ENCODE measurements at places on chromosomes 6 and 20. TPM values are rescaled to one million over a fixed set of nuclear protein-coding genes. Genes with fewer than 3 reads are reported as not detected.
A peak's percentile ranks its signal among the peaks of the same experiment; 100 is the strongest.

Gene FITM2
- total RNA-seq = 2.4 TPM

Gene SERPINB1
- total RNA-seq = 55.2 TPM

Gene ULBP2
- total RNA-seq = 0.80 TPM

Gene C6orf58
- not detected for total RNA-seq

DNA sequence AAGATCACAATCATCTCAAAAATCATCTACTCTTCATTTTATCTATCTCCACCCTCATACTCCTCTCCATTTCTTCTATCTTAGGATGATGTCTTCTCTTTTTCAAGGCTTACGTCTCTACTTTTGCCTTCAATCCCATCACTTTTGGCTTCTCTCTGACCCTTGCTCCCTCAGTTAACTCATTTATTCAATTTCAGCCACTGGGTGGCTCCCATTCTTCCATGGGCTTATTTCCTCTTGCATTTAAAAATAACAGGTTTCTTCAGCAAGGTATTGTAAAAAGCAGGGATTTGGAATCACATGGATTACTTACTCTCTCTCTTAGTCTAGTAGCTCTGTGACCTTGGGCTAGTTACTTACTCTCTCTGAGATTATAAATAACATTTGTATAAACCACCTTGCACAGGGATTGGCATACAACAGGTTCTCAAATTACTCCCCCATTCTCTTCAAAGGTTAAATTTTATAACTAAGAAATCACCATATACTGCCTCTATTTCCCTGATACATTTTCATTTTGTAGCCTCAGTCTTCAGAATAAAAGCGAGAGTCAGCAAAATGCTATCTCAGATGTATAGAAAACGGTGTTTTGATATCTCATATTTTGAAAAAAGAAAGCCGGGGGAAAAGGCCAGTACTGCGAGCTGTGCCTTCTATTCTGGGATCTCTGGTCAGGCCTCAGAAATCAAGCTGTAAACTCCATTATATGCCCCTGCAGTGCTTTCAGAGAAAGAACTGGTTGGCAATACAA lies 5.5 kb downstream of the ZSCAN12 start:
- H3K27ac ChIP-seq = no peak overlapping the region
- H3K4me3 ChIP-seq = no peak overlapping the region
- H3K27me3 ChIP-seq = no peaks in the 10 kb centered on the region

- peaks cover 54% of the 10 kb centered on the region for H3K36me3 ChIP-seq
- no peak overlapping the region for H3K4me3 ChIP-seq
- H3K27me3 ChIP-seq = peaks cover 6% of the 10 kb centered on the region
- H3K27ac ChIP-seq = peak overlapping the region; percentile 69
Measured at GRCh38 chr6:135566311-135567068, 69.0 kb upstream of the AHI1 start.

DNA sequence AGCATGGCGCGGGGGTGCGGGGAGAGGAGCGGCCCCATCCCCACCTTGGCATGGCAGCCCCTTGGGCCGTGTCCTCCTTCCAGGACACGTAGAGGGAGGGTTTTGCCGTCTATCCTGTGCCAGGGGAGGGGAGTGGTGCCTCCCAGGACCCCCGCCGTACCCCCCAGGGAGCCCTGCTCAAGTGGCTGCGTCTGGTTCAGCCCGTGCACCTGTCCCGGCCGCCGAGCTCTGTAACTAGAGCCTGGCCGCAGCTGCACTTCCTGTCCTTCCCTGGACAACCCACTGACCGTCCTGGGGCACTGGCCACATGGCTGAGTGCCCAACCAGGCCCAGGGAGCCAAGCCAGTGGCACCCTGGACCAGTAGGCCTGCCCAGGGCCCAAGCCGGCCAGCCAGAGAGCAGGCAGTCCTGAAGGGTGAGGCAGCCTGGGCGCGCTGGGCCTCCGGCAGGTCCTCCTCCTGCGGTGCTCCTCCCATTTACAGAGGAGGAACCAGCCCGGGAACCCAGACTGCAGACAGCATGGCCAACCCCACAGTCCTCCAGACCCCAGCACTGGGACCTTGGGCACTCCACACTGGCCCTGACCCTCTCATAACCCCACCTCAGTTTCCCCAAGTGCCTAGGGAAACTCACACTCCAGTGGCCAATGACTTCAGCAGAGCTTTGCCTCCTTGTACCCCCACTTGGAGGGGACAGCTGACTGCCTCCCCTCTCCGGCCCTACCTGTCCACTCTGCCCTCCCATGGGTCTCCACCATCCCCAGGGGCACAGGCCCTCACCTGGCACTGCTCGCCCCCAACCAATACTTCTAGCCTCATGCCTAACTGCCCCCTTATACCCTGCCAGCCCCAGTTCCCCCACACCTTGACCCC lies 8.7 kb downstream of the LAMA5 start:
- H3K27me3 ChIP-seq = no peaks in the 10 kb centered on the region
- no peaks in the 10 kb centered on the region for H3K36me3 ChIP-seq
- no peak overlapping the region for H3K4me3 ChIP-seq

DNA sequence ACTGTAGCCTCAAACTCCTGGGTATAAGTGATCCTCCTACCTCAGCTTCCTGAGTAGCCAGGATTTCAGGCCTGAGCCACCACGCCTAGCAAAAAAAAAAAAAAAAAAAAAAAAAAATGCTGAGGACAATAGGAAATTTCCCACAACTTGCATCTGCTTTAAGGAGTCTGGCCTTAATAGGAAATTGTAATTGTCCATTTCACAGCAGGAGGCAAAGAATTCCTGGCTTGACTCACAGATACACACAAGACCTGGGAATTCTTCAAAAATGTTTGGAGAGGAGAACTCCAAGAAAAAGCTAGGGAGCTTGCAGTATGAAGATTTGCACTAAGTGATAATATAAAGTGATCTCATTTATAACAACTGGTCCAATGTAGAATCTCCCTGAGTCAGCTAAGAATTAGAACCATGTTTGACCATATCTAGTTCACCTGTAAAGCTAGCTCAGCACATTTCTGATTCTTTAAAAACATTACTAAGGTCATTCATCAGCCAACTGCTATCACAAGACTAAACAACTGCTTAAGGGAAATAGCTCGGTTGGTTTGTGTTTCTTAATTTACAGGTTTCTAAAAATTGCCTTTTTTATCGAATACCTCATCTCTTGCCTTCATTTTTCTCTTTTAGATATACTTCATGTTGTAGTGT lies 80.2 kb upstream of the SLC2A12 start:
- H3K27ac ChIP-seq = no peak overlapping the region
- no peaks in the 10 kb centered on the region for H3K4me1 ChIP-seq
- H3K27me3 ChIP-seq = peaks cover 6% of the 10 kb centered on the region
- no peak for DNase-seq

DNA sequence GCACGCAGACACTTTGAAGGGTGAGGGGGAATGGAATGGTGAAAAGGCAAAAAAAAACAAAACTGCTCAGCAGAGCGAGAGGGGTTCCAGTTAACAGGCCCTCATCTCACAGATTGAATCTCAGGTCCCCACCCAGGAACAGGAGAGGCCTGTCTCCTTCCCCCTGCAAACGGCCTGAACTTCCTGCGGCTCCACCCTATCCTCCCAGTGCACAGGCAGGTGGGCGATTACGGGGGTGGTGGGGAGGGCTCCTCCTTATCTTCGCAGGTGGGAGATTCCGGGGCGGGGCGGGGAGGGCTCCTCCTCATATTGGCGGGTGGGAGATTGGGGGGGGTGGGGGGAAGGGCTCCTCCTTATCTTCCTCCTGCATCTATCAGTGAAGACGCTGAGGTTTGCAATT lies 129.0 kb downstream of the SOX4 start:
- no peak overlapping the region for H3K27ac ChIP-seq
- no peaks in the 10 kb centered on the region for H3K36me3 ChIP-seq
- H3K4me1 ChIP-seq = no peaks in the 10 kb centered on the region
- no peaks in the 10 kb centered on the region for H3K27me3 ChIP-seq

DNA sequence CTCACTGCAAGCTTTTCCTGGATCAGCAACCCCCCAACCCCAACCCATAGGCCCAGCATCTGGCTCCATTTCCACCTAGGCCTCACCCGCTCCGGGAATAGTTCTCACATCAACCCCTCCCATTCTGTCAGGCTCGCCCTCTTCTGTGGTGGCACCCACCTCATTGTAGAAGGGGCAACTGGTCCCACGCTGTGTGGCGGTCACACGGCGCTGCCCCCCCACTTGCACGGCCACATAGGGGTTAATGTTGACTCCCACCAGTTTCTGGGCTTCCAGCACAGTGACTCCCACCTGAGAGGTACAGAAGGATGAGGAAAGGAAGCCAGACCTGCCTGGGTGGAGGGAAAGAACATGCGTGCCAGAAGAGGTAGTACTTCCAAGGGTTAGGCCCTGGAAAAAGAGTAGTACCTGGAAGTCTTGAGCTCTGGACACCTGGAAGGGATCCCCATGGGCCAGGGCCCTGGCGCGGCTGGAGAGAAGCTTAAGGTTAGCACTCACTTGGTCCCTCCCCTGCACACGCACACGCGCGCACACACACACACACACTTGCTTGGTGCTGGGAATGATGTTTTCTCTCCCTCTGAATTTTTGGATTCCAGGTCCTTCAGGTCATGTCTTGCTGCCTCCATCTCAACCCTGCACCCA lies 12.7 kb upstream of the SPAG4 start:
- DNase-seq = no peak
- no peak overlapping the region for H3K27ac ChIP-seq
- peaks cover 37% of the 10 kb centered on the region for H3K27me3 ChIP-seq
- no peak overlapping the region for H3K4me3 ChIP-seq
- H3K4me1 ChIP-seq = peaks cover 10% of the 10 kb centered on the region

GRCh38 chr20:17614812-17615644 lies 45.2 kb downstream of the DSTN start:
- H3K4me1 ChIP-seq = peaks cover 34% of the 10 kb centered on the region
- H3K27ac ChIP-seq = no peak overlapping the region
- no peak for DNase-seq

- H3K4me1 ChIP-seq = no peaks in the 10 kb centered on the region
- H3K36me3 ChIP-seq = no peaks in the 10 kb centered on the region
- DNase-seq = no peak
- H3K4me3 ChIP-seq = no peak overlapping the region
- H3K27ac ChIP-seq = no peak overlapping the region
Measured at GRCh38 chr6:155828989-155829388, 373.4 kb upstream of the NOX3 start.

DNA sequence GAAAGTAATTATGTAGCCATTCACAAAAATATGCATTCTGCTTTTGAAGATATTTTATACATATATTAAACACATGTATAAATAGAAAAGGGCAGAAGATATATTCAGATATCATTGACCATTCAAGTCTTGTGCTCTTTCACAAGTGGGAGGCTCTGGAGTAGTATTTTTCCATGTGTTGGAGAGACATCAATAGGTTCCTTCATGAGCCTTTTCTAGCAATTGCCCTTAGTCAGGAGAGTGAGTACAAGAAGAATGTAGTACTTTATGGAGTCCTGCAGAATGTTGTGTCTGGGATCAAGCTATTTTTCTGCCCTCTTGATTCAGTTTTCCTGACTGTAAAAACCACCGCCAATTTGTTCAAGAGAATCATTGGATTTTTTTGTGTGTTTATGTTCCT lies 117.9 kb downstream of the LRRC1 start:
- peaks cover 1% of the 10 kb centered on the region for H3K36me3 ChIP-seq
- no peak for DNase-seq
- no peaks in the 10 kb centered on the region for H3K4me1 ChIP-seq
- no peaks in the 10 kb centered on the region for H3K27me3 ChIP-seq
- H3K27ac ChIP-seq = no peak overlapping the region

- no peak overlapping the region for H3K4me3 ChIP-seq
- H3K27ac ChIP-seq = no peak overlapping the region
- H3K27me3 ChIP-seq = peaks cover 63% of the 10 kb centered on the region
- no peaks in the 10 kb centered on the region for H3K36me3 ChIP-seq
Measured at GRCh38 chr6:2579804-2580570, 170.7 kb downstream of the MYLK4 start.

DNA sequence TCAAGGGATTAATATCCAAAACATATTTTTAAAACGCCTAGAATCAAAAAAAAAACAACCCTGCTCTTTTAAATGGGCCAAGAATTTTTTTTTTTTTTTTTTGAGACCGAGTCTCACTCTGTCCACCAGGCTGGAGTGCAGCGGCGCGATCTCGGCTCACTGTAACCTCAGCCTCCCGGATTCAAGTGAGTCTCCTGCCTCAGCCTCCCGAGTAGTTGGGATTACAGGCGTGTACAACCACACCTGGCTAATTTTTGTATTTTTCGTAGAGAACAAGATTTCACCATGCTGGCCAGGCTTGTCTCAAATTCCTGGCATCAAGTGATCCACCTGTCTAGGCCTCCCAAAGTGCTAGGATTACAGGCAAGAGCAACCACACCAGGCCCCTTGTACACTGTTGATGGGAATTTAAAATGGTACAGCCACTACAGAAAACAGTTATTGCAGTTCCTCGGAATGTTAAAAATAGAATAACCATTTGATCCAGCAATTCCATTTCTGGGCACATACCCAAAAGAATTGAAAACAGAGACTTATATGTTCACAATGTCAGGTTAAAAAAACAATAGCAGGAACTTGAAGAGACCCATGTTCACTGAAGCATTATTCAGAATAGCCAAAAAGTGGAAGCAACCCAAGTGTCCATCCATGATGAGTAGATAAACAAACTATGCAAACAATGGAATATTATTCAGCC lies 3.1 kb upstream of the MYL9 start:
- no peak overlapping the region for H3K4me3 ChIP-seq
- H3K4me1 ChIP-seq = no peaks in the 10 kb centered on the region
- no peak for DNase-seq
- no peaks in the 10 kb centered on the region for H3K27me3 ChIP-seq

- H3K27me3 ChIP-seq = peaks cover 40% of the 10 kb centered on the region
- peaks cover 1% of the 10 kb centered on the region for H3K36me3 ChIP-seq
- no peak overlapping the region for H3K27ac ChIP-seq
- DNase-seq = no peak
- peaks cover 5% of the 10 kb centered on the region for H3K4me1 ChIP-seq
- no peak overlapping the region for H3K4me3 ChIP-seq
Measured at GRCh38 chr6:52213127-52213526, 27.0 kb downstream of the IL17A start.

- H3K4me3 ChIP-seq = no peak overlapping the region
- DNase-seq = no peak
- H3K4me1 ChIP-seq = peaks cover 45% of the 10 kb centered on the region
- no peak overlapping the region for H3K27ac ChIP-seq
Measured at GRCh38 chr6:7144872-7145584, 37.3 kb downstream of the RREB1 start.

GRCh38 chr6:26536571-26537159 lies 1.5 kb upstream of the HMGN4 start:
- H3K27me3 ChIP-seq = no peaks in the 10 kb centered on the region
- peaks cover 15% of the 10 kb centered on the region for H3K36me3 ChIP-seq
- DNase-seq = peak; percentile 75
- H3K4me1 ChIP-seq = peaks cover 63% of the 10 kb centered on the region
- peak overlapping the region; percentile 95 for H3K27ac ChIP-seq
- H3K4me3 ChIP-seq = peak overlapping the region; percentile 87

DNA sequence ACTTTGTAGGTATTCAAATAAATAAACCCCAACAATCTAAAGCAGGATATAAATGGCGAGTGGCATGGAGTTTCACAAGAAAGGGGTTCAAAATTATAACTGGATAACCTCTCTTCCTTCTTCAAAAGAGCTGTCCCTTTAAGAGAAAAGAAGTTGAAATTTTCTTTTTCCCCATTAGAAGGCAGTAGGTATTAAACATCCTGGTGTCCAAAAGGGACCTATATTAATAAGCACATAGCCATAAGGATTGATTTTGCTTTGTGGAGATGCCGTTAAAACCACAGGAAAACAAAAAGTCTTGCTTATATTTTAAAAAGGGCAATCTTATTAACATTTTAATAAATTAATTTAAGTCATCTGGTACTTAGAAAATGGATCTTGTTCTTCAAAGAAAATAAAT lies 76.5 kb downstream of the LYRM4 start:
- no peak overlapping the region for H3K27ac ChIP-seq
- H3K27me3 ChIP-seq = no peaks in the 10 kb centered on the region
- H3K4me1 ChIP-seq = peaks cover 13% of the 10 kb centered on the region
- no peak overlapping the region for H3K4me3 ChIP-seq
- peaks cover 3% of the 10 kb centered on the region for H3K36me3 ChIP-seq
